Neural progenitor cell (in vitro differentiated cells): ENCODE measurements at places on chromosomes 2 and 18.
A peak's percentile ranks its signal among the peaks of the same experiment; 100 is the strongest.

GRCh38 chr2:240298117-240298790 lies 137.2 kb upstream of the GPC1 start:
- DNase-seq, result no peak

DNA sequence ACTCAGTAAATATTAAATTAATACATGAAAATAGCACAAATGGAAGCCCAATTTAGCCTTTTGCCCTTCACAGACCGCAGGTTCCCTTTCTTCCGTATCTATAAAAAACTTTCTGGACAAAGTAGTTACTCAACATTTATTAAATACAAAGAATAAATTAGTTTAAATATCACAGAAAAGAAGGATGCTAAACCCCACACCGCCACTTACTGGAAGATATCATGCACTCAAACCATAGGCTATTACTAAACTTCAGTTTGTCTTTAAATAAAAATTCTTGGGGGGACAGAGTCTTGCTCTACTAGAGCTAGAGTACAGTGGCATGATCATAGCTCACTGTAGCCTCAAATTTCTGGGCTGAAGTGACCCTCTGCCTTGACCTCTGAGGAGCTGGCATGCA lies 120.7 kb upstream of the FHL2 start:
- no peak for DNase-seq

- no peak for DNase-seq
Observed at GRCh38 chr2:107809835-107810234, 16.9 kb upstream of the RGPD4 start.

DNA sequence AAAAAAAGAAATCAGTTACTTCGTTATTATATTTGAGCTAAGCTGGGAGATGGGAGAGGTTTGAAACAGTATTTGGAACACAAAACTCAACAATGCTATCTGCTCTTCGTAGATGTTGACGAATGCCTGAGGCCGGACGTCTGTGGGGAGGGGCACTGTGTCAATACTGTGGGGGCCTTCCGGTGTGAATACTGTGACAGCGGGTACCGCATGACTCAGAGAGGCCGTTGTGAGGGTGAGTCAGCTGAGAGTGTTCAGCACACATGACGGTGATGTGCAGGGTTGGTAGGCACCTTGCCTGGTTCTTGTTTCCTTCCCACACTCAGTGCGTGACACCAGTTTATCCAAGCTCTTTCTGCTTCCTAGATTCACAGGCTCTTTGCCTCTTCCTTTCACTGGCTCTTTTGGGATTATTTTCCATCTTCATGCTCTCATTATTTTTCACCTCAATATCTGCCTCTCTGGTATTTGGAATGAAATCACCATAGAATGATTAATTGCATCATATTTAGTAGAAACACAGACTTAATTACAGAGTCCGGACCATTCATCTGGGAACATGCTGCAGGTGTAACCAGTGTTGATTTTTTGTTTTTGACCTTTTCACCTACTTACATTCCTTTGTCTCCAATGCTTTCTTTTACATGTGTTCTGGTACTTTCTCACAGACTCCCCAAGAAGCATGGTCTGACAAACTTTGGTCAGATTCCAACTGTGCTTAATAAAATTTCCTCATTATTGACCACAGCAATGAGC lies 200.6 kb upstream of the RASGRP3 start:
- no peak for DNase-seq

DNA sequence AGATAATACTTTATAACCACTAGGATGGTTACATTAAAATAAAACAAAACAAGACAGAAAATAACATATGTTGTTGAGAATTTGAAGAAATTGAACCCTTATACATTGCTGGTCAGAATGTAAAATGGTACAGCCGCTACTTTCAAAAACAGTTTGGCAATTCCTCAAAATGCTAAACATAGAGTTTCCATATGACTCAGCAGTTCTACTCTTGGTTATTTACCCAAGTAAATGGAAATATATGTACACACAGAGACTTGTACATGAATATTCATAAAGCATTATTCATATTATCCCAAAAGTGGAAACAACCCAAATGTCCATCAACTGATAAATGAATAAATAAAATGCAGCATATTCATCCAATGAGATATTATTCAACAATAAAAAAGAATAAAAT lies 92.5 kb upstream of the LRATD1 start:
- no peak for DNase-seq

GRCh38 chr2:101368376-101368775 lies 18.9 kb downstream of the CREG2 start:
- no peak for DNase-seq

- no peak for DNase-seq
Observed at GRCh38 chr2:5352286-5352685, 339.9 kb upstream of the SOX11 start.

- DNase-seq, result no peak
Observed at GRCh38 chr2:173555833-173556232, 201.2 kb downstream of the CDCA7 start.

DNA sequence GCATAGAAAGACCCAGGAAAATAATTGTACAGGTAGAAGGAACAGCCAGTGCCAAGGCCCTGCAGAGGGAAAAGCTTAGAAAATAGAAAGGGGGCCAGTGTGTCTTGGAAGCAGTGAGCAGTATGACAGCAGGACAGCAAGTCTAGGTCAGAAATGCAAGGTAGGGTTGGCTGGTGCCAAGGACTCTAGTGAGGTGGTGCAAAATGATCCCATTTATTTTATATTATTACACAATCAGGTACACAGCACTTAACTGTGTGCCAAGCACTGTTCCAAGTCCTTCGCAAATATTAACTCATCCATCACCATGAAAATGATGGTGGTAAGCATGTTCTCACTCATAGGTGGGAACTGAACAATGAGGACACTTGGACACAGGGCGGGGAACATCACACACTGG lies 100.0 kb downstream of the AQP4 start:
- DNase-seq, result no peak

GRCh38 chr2:100941646-100942240 lies 60.3 kb upstream of the RPL31 start:
- no peak for DNase-seq

DNA sequence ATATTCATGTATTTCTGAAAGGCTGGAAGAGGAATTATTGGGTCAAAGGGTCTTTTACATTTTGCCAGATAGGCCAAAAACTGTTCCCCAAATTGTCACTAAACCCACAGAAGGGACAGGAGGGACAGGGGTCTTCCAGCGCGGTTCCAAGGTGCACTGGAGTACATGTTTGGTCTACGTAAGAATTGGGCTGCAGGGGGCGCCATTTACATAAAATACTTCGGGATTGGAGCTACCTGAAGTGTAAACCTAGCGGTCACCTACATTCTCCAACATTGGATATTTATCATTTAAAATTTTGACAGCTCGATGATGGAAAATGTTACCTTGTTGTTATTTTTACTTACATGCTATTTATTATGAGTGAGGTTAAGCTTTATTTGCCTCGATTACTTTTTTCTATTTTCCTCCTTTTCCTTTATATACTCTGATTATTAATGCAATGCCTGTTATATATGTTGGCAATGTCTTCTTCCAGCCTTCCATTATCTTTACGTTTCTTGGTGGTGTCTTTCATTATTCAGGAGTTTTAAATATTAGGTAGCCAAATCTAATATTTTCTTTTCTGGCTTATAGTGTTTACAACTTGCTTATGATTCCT lies 43.0 kb upstream of the RAB6C start:
- peak; percentile 75 for DNase-seq

DNA sequence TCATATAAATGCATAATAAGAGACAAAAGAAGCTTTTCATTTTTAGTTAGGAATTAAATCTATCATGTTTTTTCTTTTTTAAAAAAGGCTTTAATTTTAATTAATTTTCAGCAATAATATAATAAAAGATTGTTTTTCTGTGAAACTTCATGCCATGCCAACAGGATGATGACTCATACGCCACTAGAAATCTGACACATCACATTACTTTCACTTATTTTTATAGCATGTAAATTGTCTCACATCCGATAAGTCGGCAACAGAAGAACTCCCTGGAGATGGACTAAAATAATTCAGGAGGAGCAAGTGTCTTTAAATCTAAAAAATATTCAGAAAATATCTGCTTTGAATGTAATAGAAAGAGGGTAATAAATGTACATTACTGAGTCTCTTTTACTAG lies 1024.2 kb upstream of the ACVR2A start:
- DNase-seq, result no peak

GRCh38 chr18:48033790-48034650 lies 103.6 kb upstream of the SMAD2 start:
- no peak for DNase-seq

GRCh38 chr18:23572012-23572411 lies 14.3 kb downstream of the NPC1 start:
- DNase-seq, result no peak

- no peak for DNase-seq
Observed at GRCh38 chr2:240705204-240705791, 13.6 kb downstream of the AQP12A start.

DNA sequence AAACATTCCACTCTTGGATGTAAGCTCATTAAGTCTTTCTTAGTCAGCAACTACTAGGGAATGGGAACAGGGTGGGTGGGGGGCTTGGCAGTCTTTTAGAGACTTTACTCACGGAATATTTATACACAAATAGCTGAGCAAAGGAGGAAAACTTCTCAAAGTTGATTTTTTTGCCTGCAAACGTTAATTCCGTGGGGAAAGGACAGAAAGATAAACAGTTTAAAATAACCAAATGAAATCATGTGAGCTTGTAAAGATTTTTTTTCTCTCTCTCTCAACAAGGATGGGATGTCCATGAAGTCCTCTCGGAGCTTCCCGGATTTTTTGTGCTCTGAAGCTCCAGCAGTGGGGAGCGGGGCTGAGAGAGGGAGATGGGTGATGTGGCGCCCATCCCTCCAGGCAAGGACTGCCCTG lies 32.2 kb upstream of the MAT2A start:
- no peak for DNase-seq

DNA sequence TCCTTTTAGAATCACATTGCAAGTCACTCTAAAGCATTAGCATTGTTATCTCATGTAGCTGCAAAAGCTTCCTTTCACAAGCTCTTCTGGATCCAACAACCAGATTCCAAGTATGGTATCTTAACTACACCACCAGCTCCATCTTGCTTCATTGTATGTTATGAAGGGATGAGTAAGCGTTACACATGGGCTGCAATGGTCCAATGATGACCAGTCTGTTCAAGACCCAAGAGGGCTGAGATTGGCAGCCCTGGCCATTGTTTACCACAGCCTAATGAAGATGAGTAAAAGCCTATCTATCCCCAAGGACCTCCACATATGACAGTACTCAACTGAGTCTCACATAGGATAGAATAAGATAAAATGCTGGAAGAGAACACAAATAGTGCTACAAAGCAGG lies 6.3 kb downstream of the CFLAR start:
- no peak for DNase-seq

GRCh38 chr18:22185771-22186386 lies 16.5 kb downstream of the GATA6 start:
- DNase-seq, result no peak

DNA sequence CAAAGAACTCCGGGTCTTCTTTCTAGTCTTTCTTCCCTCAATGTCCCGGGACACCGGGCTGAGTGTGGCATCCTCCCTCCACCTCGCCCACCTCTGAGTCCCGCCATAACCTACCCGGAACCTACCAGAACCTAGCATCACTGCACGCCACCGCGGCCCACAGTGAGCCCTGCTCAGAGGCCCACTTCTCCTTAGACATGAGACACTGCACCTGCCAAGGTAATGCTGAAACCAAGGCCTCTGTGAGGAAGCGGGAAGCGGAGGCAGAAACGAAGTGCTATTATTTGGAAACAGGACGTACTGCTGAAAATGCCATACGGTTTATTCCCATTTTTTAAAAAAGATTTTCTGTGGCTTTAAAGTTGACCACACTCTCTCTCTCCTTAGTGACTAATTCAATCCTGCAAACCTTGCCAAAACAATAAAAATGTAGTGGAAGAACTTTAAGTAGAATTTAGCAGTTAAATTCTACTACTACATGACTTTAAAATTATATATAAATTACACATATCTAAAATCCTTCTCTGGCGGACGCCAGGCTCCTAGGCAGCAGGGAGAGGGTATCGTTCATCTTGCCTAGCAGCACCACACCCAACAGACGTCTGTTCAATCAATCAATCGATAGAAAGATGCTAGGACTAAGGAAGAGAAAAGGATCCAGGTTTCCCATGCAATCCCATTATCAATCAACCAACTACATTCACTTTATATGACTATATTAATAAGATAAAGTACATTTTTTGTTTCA lies 82.0 kb downstream of the ZNF516 start:
- no peak for DNase-seq

DNA sequence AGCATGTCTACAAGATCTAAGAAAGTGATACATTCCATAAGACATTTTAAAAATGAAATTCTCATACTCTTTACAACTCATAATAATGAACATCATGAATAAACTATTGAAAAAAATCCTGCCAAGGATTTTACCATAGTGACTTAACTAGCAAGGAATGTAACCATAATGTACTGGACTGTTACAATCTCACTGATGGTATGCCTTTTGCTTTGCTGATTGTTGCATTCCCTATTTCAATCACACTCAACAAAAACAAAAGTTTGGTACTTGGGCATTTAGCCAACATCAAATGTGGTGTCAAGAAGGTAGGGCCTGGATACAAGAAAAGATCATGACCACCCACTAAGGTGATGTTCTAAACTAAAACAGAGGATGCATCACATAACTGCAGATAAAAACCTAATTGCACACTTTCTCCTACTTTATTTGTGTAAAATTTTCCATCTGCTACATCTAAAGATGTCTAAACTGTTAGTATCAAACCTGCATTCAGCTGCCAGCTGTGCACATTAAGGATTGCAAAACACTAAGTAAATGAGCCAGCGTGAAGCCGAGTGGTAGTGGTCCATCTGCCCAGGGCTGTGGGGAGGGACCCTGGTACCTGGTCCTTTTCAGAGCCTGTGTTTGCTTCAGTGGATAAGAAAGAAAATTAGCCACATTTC lies 564.4 kb downstream of the ZEB2 start:
- DNase-seq, result no peak

GRCh38 chr2:30115141-30115980 lies 31.4 kb upstream of the YPEL5 start:
- peak; percentile 41 for DNase-seq
